ENCODE measurements at places on chromosomes 7 and 10.

GRCh38 chr10:130141878-130142277 is 5.7 kb downstream of the GLRX3 start:
- no peak for DNase-seq

- DNase-seq: no peak
Measured at GRCh38 chr10:114539623-114540022, 118.5 kb downstream of the ABLIM1 start.

DNA sequence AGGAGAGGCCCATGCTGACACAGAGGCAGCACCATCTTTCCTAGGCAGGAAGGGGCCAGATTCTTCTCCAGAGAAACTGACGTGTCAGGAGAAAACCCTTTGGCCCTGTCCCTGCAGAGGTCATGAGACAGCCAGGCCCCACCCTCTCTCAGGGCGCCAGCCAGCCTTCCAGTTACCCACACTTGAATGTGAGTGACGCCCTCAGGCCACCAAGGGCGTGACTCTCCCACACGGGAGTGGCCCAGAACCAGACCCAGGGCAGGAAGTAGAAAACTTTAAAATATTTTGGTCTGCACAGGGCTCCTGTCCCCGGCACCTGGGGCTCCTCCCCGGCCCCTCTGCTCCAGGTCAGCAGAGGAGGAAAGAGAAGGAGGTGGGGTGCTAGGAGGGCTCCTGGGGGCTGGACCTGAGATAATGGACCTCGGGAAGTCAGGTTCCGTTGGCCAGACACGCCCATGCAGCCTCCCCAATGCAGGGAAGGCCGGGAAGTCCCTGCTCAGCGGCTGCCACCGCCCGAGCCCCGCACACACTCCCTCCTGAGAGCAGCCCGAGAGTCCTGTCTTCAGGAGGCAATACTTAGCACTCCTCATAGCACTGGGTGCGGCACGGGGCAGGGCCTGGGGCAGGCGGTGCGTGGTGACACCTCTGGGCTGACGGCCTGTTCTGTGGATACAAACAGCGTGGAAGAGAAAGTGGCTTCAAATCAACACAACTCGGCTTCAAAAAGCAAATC is 67.0 kb upstream of the CFAP46 start:
- no peak for DNase-seq

- no peak for DNase-seq
Measured at GRCh38 chr7:89049043-89049442, 253.5 kb upstream of the TEX47 start.

GRCh38 chr10:132139526-132139925 is 47.2 kb upstream of the DPYSL4 start:
- no peak for DNase-seq

DNA sequence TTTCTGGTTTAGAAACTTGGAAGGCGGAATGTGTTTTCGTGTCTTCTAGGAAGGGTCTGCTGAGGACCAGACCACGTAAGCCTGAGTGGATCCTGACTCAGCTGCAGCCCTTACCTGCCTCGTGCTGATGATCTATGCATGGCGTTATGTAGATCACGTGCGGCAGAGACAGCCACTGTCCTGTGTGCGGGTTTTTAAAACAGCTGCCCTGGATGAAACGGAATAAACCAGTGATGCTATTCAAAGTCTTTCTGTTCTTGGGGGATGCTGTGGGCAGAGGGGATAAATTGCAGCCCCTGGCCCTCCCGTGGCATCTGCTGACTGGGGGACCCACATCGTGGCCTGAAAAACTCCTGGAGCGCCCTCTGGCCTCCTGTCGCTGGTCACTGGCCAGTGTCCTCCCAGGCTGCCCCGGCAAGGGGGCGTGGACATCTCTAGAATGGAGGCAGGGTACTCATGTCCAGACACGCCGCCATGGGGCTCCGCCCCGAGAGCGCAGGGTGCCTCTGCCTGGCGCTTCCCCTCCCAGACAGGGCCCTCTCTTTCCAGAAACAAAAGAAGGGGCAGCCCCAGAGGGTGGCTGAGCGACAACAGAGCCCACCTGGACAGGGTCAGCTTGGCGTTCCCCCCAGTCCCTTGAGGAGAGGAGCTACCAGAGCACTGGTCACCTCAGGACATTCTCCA is 13.2 kb downstream of the ALKBH4 start:
- no peak for DNase-seq

All from stimulated activated naive CD4-positive, alpha-beta T cell treated with Interleukin-2 at 50 U/mL for 16 hours (primary cell).